ENCODE measurements at places on chromosomes 4 and X. TPM values are rescaled to one million over a fixed set of nuclear protein-coding genes. Genes with fewer than 3 reads are reported as not detected.

DNA sequence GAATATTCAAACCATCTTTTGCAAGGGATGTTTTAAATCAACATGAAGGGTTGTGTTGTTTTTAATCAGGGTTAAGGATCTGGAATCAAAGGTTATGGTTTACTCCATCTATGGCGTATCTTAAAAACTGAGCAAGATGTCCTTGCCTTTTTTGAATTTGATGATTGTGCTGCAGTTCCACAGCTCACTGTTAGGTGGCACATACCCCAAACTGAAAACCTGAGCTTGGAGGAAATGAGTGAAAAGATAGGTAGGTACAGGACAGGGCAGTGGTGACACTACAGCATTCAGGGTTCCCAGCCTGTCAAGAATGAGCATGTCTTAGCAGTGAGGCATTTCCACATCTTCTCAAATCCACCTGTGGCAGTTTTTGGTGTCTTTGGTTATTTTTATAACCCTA lies 13.1 kb upstream of the EOLA1 start:
- no peak for DNase-seq

Gene ANOS1
- 0.52 TPM for total RNA-seq

DNA sequence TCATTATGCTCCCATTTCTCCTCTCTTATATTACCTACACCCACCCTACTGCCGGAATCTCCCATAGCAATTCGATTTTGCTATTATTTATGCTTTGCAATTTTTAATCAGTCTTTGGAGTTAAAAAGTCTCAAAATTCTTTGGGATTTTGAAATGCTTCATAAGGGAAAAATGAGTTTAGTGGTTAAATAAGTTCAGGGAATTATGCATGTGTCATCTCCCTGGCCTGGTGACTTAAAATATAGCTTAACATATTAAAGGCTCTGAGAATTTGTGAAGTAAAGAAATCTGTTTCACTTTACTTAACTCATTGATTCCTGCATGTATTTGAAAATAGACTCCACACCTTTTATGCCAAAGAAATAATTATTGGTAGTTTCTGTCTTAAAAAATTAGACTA lies 185.1 kb upstream of the DIPK2B start:
- DNase-seq = no peak

DNA sequence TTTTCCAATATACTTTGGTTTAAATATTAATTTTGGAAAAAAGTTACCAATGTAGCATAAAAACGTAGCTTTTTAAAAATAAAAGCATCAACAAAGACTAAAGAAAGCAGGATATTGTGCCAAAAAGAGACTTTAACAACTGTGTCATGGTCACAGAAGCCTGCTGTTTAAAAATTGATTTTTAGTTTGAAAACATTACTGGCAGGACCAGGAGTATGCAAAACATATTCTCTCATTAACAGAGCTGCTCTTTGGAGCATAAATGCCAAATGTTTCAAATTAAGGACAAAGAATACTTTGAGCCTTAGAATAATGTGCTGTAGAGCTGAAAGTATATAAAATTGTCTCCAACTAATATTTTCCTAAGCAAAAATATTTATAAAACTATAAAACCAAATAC lies 279.0 kb downstream of the ARAP2 start:
- DNase-seq = no peak

GRCh38 chr4:122665161-122665929 lies 44.5 kb upstream of the IL21 start:
- no peak for DNase-seq

GRCh38 chr4:37650481-37650880 lies 35.7 kb downstream of the RELL1 start:
- no peak for DNase-seq

Gene UGT2B10
- not detected for total RNA-seq

GRCh38 chrX:53398216-53398615 lies 24.2 kb downstream of the SMC1A start:
- DNase-seq = no peak

Gene DACH2
- total RNA-seq = not detected

Gene SGCB
- 5.3 TPM for total RNA-seq

Gene MAGEB17
- total RNA-seq = 0.52 TPM

DNA sequence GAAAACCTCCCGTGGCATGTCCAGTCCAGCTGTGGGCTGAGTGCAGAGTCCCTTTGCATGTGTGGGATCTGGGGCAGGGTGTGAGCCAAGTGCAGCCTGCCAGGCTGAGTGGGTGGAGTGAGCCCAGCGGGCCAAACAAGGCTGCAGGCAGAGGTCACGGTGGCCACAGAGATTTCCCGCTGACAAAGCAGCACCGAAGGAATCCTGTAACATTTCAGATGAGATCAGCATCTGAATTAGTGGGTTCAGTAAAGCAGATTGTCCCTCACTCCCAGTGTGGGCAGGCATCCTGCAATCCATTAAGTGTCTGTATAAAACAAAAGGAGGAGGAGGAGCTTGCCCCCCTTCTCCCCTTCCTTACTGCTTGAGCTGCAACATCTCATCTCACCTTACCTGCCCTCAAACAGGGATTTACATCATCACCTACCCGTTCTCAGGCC lies 324.4 kb downstream of the FAT4 start:
- no peak for DNase-seq
